Motor neuron (in vitro differentiated cells): ENCODE measurements at places on chromosomes 1 and 21. TPM values are rescaled to one million over a fixed set of nuclear protein-coding genes. Genes with fewer than 3 reads are reported as not detected.

GRCh38 chr1:206892351-206892984 is 4.8 kb upstream of the IL24 start:
- ATAC-seq, result no peak

- no peak for ATAC-seq
Measured at GRCh38 chr1:246631426-246631825, 65.2 kb downstream of the CNST start.

GRCh38 chr1:64171797-64172281 is 31.6 kb upstream of the UBE2U start:
- peak; percentile 79 for ATAC-seq

GBP5 gene
- total RNA-seq, result 1.2 TPM in 1 of 2 replicates, not detected in the other

DNA sequence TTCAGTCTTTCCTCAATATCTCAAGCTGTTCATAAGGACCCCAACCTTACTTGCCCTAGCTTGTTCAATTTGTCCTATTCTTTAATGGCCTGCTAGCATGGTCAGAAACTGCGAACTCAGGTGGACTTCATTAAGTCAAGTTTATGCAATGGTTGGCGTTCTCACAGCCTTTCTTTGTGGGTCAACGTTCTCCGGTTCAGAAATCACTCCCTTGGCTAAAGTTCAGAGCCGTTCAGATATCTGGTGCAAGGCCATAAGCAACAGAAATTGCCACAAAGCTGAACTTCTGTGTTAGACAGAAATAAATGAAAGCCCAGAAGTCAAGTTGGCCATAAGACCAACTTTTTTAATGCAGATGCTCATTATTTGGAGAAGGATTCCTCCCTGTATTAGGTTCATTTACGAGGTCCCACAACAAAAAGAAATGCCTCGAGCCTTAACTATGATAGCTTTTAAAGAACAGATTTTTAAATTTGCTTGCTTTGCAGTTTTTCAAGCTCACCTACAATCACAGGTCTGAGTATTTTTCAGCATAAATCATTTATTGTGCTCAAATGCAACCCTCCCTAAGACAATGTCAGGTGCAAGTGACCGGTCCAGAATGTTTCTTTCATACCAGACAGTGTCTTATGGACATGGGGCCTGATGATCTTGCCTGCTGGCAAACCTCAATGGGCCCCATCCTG is 140.2 kb upstream of the COL11A1 start:
- no peak for ATAC-seq

GRCh38 chr1:70667494-70668170 is 256.6 kb downstream of the CTH start:
- ATAC-seq, result peak; percentile 74

TNNT2 gene
- total RNA-seq, result 0.36 and 0.59 TPM in 2 replicates

CR1L gene
- not detected in 2 replicates for total RNA-seq

DNA sequence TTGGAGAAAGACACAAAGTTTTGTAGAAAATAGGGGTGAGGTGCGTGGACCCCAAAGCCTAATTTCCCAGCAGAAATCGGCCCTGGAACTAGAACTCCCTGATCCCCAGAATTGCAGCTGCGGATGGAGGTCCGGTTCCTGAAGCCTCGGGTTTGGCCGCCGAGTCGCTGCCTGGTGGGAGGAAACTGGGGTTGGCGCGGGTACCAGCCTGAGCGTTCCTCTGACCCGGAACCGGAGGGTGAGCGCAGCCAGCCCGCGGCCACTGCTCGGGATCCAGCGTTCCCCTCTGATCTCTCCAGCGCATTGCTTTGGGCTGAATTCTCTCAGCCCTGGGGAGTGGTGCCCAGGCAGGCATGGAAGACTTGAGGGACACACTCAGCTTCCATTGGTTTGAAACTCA is 1.6 kb downstream of the ST6GALNAC5 start:
- ATAC-seq, result no peak

DNA sequence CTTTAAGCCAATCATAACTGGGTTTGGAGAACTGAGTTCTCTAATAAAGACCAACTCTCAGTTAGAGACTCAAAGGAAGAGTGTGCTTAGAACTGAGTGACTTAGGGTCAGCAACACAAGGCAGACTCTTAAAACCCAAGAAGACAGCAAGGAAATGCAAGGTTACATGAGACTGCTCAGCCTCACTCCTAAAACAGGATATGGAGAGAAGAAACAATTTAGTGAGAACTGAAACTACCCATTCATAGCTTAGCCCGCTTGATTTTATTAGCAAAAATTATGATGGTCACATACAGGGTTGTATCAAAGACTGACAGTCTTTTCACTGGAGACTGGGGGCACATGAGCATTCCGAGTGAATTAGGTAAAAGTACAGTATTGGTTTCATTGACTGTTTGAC is 78.9 kb upstream of the DMRTA2 start:
- no peak for ATAC-seq

GRCh38 chr1:223030871-223031400 is 112.1 kb downstream of the TLR5 start:
- no peak for ATAC-seq

DNA sequence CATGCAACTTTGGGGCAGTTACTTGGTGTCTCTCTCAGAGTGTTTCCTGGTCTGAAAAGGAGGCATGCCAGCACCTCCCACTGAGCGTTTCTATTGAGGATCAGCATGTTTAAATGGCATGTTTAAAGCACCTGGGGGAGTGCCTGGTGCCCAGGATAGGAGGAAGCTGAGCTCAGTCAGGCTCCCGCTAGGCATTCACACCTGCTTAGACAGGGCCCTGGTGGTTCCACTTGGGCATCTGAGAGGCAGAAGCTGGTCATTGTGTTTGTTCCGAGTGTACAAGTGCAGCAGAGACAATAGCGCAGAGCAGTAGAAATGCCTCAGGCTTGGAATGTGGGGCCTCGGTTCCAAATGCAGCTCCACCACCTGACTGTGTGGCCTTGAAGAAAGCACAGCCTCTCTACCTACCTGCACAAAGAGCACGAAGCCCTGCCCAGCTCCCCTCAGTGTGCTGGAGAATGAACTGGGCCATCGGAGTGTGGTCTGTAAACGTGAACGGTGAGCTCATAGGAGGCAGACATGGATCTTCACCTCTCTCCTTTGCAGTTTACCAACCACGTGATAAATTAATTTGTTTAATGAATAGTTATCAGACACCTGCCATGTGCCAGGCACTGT is 20.3 kb upstream of the TMEM222 start:
- no peak for ATAC-seq

A3GALT2 gene
- total RNA-seq, result not detected in 2 replicates

SERTAD4 gene
- 13.8 and 15.5 TPM in 2 replicates for total RNA-seq

DNA sequence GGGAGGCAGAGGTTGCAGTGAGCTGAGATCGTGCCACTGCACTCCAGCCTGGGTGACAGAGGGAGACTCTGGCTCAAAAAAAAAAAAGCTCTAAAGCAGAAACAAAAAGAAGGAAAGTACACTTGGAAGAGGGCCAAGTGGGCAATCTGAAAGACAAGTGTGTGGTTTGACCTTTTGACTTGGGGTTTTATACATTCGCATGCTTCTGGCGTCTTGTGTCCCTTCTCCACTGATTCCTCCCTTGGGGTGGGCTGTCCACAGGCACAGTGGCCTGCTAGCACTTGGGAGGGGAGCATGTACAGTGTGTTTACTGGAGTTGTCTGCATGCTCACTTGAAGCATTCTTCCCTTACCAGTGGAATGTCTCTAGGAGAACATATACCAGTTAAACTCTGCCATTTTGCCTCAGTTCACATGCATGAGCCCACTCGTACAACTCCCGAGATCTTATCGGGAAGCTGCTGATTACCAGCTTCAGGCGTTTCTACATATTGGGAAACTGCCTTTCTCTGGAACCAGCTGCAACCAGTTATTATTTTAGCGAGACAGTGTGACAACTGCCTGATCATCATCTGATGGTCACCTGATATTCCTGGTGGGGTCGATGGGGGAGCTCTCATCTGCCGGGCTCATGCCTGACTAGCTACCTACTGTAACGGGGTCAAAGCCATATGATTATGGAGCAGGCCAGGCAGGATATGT is 113.5 kb upstream of the ZNF678 start:
- peak; percentile 51 for ATAC-seq

DNA sequence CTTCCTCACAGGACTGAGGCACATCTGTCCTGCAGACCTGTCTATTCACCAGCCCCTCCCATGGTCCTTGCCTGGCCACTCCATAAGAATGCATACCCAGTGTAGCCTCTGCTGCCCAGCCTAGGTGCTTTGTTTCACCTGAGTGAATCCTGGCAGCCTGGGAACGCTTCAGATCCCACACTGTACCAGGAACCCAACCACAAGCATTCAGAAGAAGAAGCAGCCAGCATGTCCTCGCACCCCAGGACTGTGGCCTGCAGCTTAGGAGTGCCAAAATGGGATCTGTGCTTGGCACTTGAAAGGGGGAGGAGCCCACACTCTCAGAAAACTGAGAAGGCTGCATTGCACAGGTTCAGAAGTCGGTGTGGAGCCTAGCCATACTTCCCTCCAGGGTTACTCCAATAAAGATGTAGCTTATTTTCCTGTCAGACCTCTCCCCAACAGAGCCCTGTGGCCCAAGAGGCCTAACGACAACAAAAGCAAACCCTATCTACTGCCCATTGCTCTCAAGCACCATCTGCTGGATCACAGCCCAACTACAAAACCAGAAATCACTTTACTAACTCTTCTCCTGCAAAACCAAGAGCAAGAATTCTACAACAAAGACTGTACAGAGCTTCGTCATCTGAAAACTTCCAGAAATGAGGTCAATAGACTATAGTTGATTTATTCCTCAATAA is 923.1 kb upstream of the NEGR1 start:
- ATAC-seq, result no peak

FHAD1 gene
- 0.38 and 1.5 TPM in 2 replicates for total RNA-seq

DNA sequence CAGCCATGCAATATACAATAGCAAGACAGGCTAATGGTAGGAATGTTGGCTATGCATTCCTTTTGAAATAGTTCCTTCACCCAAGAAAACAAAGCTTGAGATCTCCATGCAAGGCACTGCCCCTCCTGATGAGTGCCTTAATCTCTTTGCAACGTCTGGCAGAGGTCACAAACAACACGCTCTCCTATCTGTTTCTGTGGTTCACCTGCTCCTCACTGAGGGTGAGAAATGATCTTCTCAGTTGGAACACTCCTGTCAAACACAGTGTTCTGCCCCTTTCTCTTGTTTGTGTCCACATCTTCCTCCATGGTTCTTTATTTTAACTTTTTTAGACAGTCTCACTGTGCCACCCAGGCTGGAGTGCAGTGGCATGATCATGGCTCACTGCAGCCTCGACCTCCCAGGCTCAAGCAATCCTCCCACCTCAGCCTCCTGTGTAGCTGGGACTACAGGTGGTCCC is 21.2 kb upstream of the XPR1 start:
- ATAC-seq, result no peak

DNA sequence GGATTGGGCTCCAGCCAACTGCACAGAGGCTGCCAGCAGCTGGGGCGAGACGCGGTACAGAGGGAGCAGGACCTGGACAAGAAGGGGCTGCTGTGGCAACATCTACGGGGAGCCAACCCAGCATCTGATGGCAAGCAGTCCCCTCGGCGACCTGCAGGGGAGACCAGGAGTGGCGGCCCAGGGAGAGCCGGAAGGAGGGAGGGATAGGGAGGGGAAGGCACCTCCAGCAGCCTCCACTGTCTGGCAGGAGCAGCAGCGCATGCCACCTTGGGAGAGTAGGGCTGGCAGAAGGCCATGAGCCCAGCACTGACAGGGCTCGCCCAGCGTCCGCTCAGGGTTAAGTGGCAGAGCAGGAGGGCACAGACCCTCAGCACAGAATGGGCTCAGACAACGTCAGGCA is 17.3 kb downstream of the CHD5 start:
- ATAC-seq, result no peak

- ATAC-seq, result no peak
Measured at GRCh38 chr21:42157606-42158310, 61.2 kb upstream of the ABCG1 start.

PTGER3 gene
- 31.7 and 33.9 TPM in 2 replicates for total RNA-seq

DNA sequence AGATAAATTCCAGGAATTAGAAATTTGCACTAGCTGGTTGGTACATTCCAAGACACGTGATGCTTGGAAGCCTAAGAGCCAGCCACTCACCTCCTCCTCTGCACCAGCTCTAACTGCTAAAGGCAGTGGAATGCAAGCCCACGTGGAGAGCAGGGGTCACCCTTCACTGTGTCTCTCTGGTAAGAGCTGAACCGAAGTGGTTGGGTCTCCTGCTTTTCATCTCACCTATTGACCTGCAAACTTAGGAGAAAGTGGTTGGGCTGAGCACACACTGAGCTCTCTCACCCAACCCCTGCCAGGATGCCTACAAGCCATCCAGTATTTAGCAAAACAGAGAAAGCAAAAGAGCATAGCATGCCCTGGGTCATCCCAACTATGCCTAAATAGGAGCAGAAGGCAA is 19.3 kb downstream of the HAO2 start:
- no peak for ATAC-seq

DNA sequence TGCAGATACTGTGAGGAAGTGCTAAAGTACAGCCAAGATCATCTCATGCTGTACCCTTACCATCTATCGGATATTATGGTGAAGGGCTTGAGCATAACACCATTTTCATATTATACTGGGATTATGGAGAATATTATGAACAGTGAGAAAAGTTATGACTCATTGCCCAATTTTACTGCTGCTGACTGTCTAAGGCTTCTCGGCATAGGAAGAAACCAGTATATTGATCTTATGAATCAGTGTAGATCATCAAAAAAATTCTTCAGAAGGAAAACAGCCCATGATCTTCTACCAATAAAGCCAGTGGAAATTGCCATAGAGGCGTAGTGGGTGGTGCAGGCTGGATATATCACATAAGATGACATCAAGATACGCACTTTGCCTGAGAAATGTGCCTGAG is 47.7 kb downstream of the PPIAL4G start:
- ATAC-seq, result no peak

DNA sequence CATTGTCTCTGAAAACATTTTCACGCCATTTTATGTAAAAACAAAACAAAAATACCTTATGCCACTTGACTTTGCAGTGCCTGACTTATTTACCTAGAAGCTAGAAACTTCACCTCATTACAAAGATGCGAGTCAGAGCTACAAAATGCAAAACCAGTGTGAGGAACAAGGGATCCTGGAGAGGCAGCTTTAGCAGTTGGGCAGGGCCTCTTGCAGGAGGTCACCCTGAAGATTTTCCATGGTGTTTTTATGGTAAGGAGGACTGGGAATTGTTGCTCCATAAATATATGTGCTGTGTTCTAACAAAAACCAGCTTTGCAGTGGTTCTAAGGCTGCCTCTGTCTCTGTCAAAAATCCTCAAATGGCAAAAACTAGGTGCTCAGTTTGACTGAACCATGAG is 36.4 kb upstream of the TARBP1 start:
- ATAC-seq, result no peak
